Stimulated activated CD4-positive, alpha-beta T cell treated with anti-CD3 and anti-CD28 coated beads, Interleukin-4, amount 100 ng/mL, for 1 hour (primary cell): ENCODE measurements at places on chromosomes 1 and 21.
A peak's percentile ranks its signal among the peaks of the same experiment; 100 is the strongest.

GRCh38 chr1:37038227-37039093, 4.1 kb upstream of the GRIK3 start:
- no peak for DNase-seq

DNA sequence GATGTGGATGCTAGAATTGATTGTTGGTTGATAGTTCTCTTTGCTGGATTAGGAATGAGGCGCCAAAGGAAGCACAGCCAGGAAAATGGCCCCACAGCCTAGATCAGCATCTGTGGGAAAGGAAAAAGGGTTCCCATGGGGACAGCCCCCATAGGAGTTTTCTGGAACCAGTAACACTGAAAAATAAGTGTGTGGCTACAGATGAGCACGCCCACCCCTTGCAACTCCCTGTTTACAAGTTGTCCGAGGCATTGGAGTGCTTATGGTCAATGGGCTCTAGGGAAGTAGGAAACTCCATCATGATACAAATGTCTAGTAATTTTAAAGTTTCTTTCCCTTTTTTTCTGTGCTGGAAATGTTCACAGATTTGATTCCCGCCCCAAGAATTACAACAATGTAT, 23.8 kb upstream of the UBE2U start:
- DNase-seq = no peak

DNA sequence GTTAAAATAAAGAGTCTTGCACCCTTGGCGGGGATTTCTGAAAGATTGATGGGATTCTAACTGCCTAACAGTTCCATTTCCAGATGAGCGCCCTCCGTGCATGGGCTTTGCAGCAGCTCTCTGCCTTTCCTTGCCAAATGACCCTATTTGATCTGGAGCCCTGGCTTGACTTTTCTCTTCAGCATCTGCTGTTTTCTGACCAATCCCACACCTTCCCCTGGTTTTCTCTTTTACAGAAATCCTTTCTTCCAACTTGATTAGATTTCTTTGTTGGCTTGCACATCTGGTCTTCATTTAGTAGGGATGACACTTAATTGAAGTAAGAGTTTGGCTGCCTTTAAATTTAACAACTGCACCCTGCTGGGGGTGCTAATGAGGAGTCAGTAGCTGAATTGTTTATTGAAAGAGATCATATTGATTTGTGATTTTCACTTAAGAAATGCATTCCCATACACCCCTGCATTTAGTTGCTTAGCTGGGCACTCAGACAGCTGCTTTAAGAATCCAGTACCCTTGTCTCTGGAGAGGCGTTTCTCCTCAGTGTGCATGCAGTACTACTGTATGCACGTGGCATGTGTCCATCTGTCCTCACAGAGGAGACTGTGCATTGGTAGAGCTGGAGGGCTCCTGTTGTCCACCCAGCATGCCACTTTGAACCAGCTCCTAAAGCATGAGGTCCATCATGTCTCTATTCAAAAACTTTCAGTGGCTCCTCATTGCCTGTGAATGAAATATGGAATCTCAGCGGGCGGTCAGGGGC, 99.7 kb downstream of the NOS1AP start:
- DNase-seq = no peak

DNA sequence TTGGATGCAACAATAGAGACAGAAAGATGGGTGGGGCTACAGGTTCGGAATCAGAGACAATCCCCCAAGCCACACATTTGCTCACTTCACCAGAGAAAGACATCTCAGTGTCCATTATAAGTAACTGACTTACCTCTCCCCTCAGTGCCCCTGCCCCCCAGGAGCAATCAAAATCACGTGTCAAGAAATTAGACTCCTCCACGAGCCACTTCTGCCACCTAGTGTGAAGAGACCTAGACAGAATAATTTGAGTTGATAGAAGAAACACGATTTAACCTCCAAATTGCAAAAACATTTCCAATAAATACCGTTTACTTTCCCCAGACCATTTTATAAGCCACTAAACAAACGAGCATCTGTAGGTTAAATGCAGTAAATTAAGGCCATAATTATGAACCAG, 123.2 kb downstream of the SLC30A10 start:
- no peak for DNase-seq

- DNase-seq = no peak
Measured at GRCh38 chr1:184743062-184743756, 11.4 kb downstream of the EDEM3 start.

- no peak for DNase-seq
Measured at GRCh38 chr1:101101360-101101759, 75.8 kb upstream of the DPH5 start.

- DNase-seq = no peak
Measured at GRCh38 chr1:117178756-117179155, 32.0 kb downstream of the VTCN1 start.

DNA sequence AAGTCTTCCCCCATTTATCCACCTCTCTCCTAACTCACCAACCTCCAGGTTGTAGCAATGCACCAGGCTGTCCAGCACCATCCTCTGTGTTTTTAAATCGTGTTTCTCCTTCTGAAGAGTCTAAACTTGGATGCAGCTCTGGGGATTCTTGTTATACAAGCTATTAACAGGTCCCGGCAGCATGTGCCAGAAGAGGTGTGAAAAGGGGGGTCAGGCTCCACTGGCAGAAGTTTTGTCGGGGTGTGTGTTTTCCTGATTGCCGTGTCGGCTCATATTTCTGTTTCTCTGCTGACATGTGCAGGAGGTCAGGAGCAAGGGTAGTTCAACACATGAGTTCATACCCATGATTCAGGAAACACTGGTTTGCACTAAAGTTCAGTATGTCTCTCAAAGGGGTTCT, 658.6 kb upstream of the CAMK1G start:
- no peak for DNase-seq

GRCh38 chr1:158675563-158676323, 10.8 kb downstream of the SPTA1 start:
- no peak for DNase-seq

DNA sequence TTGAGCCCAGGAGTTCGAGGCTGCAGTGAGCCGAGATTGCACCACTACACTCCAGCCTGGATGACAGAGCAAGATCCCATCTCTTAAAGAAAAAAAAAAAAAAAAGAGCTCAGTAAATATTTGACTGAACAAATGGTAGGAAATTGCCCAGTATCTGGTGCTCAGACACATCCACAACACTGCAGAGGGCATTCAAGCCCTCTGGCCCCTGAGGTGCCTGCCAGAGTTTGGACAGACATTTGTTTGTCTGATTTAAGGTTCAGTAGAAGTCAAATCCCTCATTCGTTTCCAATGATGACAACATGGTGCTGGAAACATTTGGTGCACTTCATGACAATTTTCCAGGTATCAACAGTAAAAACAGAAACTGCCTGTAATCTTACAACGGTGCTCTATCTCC, 86.6 kb downstream of the HLCS start:
- DNase-seq = no peak

GRCh38 chr1:156797212-156797871, 19.3 kb downstream of the SH2D2A start:
- peak; percentile 49 for DNase-seq

- no peak for DNase-seq
Measured at GRCh38 chr1:182725259-182726255, 41.2 kb upstream of the RGS8 start.

DNA sequence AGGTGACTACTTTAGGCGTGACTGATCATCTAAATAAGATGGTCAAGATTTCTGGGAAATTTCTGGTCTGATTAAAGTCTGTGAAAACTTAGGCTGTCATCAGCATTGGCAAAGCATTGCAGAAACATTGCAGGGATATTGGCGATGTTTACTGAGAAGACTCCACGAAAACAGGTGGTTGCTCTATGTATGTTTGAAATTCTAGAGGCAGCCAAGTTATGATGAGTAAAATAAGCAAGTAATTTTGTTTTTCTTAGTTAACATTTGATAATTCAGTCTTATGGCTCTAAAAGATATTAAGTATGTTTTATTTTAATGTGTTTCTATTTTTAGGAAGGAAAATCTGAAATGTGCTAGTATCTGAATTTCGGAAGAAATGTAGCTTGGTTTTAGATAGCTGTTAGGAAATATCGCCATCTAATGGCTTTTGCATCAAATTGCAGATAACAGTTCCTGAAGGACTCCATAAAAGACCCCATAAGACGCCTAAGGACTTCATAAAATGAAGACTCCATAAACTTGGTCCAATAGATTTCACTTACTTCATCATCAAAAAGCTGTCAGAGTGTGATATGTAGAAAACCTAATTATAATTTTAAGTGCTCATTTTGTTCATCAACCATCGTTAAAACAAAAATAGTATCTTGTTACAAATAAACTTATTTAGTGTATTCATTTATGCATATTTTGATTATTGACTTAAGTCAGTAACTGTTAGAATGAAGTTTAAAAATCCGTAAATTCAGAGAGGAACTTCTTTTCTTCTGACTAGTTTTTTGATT, 344.6 kb downstream of the RYR2 start:
- DNase-seq = no peak
